ENCODE measurements at places on chromosomes 5 and 9. TPM values are rescaled to one million over a fixed set of nuclear protein-coding genes. Genes with fewer than 3 reads are reported as not detected.

DNA sequence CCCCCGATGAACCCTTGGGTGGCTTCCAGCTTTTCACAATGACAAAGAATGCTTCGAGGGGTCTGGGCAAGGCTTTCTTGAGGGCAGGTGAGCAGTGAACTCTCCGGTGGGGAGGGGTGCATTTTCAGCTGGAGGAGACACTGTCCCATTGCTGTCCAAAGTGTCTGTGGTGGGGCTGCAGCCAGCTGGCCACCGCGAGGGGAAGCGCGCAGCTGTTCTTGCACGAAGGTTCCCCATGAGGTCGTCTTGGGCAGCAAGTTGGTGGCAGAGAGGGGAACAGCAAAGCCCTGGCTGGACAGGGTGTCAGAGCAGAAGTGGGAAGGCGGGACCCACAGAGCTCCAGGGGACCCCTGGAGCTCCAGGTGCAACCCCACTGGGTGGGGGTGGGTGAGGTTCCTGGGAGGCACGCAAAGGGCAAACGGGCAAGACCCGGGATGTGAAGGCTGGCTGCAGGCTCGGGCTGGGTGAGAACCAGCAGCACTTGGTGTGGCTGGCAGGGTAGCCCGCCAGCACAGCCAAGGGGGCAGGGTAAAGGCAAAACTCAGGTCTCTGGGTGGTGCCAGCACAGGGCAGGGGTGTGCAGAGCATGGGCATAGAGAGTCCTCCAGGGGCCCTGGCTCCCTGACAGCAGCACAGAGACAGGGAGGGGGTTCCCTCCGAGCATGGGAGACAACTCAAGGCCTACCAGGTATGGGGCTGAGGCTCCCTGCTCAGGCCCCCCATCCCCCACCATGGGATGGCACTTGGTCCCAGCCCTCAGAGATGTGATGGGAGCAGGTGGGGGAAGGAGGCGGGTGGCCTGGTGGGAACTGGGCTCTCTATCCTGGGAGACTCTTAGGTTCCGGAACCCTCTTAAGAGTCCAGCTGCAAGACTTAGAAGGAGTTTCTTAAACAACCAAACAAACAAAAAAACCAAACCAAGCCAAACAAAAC, 26.6 kb downstream of the TSPAN17 start:
- H3K27ac ChIP-seq, result no peak overlapping the region
- H3K27me3 ChIP-seq, result peaks cover 9% of the 10 kb centered on the region
- H3K4me3 ChIP-seq, result no peak overlapping the region
- DNase-seq, result no peak

DNA sequence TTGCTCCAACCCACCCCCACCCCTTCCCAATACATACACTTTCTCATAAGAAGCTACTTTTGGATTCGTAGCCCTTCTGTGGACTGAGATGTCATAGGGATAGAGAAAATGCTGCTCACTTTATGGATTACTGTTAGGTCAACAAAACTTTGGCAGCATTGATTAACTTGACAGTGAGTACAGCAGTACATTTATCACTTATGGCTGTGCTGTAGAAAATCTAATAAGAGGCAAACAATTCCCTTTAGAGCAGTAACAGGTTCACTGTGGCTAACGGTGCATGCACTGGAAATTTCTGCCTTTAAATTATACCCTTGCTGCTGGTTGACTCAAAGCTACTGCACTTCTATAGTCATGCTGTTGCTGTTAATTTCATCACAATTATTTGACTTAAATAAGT, 59.2 kb downstream of the PPIC start:
- no peak overlapping the region for H3K27ac ChIP-seq

GRCh38 chr5:146399481-146399880, 47.7 kb upstream of the TCERG1 start:
- no peak overlapping the region for H3K27ac ChIP-seq
- no peak for DNase-seq
- no peaks in the 10 kb centered on the region for H3K27me3 ChIP-seq
- H3K4me1 ChIP-seq, result no peaks in the 10 kb centered on the region
- H3K4me3 ChIP-seq, result no peak overlapping the region
- no peaks in the 10 kb centered on the region for H3K36me3 ChIP-seq

DNA sequence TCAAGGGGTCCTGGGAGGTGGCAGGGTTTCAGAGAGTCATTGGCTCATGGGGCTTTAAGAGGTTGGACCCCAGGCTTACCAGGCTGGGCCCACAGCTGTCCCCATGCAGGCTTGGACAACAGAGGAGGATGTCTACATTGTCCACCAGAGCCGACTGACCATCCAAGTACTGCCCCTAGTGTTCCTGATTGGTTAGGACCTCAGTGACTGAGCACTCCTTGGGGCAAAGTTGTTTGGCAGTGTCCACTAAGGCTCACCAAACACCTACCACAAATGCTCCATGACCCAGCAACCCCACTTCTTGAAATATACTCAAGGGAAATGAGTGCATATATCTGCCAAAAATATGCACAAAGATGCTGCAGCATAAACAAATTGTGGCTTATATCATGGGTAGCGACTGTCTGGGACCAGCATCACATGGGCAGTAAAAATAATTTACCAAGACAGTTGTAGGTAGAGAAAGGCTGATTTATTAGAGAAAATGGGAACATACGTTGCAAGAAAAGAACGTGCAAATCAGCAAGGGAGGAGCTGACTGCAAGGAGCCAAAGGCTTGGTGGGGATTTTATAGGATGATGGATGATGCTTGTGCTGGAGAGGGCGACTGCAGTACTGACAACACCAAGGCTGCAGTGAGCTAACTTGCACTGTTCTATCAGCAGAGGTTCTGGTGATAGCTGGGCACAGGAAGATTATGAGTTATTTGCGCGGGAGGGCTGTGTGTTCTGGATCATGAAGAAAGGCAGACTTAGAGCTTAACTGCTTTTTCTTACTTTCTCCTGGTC, 265.2 kb downstream of the GADD45G start:
- no peak overlapping the region for H3K4me3 ChIP-seq
- peaks cover 8% of the 10 kb centered on the region for H3K4me1 ChIP-seq
- H3K27me3 ChIP-seq, result no peaks in the 10 kb centered on the region
- H3K27ac ChIP-seq, result no peak overlapping the region

- no peak overlapping the region for H3K4me3 ChIP-seq
- H3K27me3 ChIP-seq, result no peaks in the 10 kb centered on the region
- H3K36me3 ChIP-seq, result no peaks in the 10 kb centered on the region
- H3K27ac ChIP-seq, result no peak overlapping the region
- DNase-seq, result no peak
Observed at GRCh38 chr9:133892193-133892920, 99.8 kb downstream of the VAV2 start.

DNA sequence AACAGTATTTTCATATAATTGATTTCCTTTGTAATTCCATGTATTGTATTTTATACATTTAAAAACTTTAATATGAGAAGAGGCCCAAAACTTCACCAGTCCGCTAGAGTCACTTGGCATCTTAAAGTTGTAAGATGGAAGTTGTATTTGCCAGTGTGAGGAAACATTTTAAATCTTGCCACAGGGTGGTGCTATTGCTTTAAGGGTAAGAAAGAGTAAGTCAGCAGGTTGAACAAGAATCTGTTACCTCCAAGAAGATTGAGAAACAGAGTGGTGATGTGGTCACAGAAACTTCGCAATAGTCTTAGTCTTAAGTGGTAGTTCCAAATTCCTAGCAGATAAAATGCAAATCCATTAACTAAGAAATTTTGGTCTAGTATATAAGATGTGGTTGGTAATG, 39.8 kb upstream of the RANBP6 start:
- DNase-seq, result peak; percentile 83
- no peak overlapping the region for H3K27ac ChIP-seq

- H3K27ac ChIP-seq, result no peak overlapping the region
- no peaks in the 10 kb centered on the region for H3K4me1 ChIP-seq
- no peaks in the 10 kb centered on the region for H3K36me3 ChIP-seq
- no peak overlapping the region for H3K4me3 ChIP-seq
- no peaks in the 10 kb centered on the region for H3K27me3 ChIP-seq
- DNase-seq, result peak; percentile 68
Observed at GRCh38 chr5:130526708-130527107, 622.4 kb downstream of the CHSY3 start.

DNA sequence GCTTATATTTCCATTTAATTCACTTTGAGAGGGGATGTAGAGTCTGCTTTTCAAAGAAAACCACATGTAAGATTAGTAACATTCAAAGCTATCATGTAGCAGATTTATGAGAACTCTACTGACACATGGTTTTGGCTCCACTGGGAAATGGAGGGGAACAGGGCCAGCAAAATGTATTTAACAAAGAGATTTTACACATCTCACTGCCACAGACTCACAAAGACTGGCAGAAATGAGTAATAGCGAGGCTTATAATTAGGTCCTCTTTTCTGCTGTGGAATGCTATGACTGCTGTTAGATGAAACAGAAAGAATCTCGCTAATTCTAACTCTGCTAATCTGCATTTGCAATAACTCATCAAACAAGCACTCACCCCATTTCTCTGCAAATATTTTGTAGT, 4.5 kb downstream of the DAP start:
- peaks cover 9% of the 10 kb centered on the region for H3K36me3 ChIP-seq
- H3K27ac ChIP-seq, result no peak overlapping the region
- DNase-seq, result peak; percentile 45
- H3K4me1 ChIP-seq, result no peaks in the 10 kb centered on the region
- H3K4me3 ChIP-seq, result no peak overlapping the region

GRCh38 chr9:25519286-25519685, 159.0 kb downstream of the TUSC1 start:
- peak; percentile 2 for DNase-seq
- H3K27ac ChIP-seq, result no peak overlapping the region
- H3K4me1 ChIP-seq, result no peaks in the 10 kb centered on the region
- no peak overlapping the region for H3K4me3 ChIP-seq
- no peaks in the 10 kb centered on the region for H3K27me3 ChIP-seq

- no peaks in the 10 kb centered on the region for H3K27me3 ChIP-seq
- H3K4me1 ChIP-seq, result no peaks in the 10 kb centered on the region
- DNase-seq, result no peak
- H3K4me3 ChIP-seq, result no peak overlapping the region
- H3K36me3 ChIP-seq, result no peaks in the 10 kb centered on the region
- H3K27ac ChIP-seq, result no peak overlapping the region
Observed at GRCh38 chr9:20189871-20190270, 401.0 kb upstream of the SLC24A2 start.

Gene C6
- polyA plus RNA-seq, result 1.7 TPM

Gene OLFM1
- polyA plus RNA-seq, result 23.4 TPM

Gene DBH
- 0.08 TPM for polyA plus RNA-seq

Gene CCDC69
- 73.6 TPM for polyA plus RNA-seq

Gene CCL27
- 0.05 TPM for polyA plus RNA-seq

Gene FAM221B
- polyA plus RNA-seq, result 0.13 TPM

Gene F2RL2
- polyA plus RNA-seq, result 0.18 TPM

Gene NTMT1
- polyA plus RNA-seq, result 36.3 TPM
